ENCODE measurements at places on chromosomes 4 and X.

DNA sequence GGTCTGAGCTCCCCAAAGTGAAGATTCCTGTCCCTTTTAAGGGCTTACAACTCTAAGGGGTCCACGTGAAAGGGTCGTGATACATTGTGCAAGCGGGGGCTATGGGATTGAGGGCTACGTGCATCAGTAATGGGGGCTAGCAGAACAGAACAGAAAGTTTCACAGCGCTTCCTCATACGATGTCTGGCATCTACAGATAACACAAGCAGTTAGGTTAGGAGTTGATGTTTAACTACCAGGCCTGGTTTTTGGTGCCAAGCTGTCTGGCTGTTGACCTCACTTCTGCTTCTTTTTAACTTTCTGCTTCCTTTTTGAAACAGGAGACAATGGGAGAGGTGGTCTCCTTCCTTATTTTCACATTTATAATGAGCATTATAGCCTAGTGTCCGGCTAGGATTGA lies 368.6 kb upstream of the CXorf51A start:
- DNase-seq, result no peak

DNA sequence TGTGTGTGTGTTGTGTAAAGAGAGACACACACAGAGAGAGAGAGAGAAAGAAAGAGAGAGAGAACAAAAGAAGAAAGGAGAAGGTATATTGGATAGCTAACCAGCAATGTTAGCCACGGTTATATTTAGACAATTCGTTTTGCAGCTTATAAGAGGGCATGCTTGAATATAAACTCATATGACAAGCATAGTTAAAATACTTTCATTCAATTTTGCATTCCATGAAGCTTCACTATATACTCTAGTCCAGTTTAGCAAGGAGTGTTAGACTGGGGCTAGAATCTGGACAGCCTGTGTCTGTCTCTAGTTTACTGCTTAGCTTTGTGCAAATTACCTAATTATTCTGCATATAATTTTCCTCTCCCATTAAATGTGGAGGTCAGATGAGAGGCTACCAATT lies 525.9 kb upstream of the ZFP42 start:
- DNase-seq, result no peak

DNA sequence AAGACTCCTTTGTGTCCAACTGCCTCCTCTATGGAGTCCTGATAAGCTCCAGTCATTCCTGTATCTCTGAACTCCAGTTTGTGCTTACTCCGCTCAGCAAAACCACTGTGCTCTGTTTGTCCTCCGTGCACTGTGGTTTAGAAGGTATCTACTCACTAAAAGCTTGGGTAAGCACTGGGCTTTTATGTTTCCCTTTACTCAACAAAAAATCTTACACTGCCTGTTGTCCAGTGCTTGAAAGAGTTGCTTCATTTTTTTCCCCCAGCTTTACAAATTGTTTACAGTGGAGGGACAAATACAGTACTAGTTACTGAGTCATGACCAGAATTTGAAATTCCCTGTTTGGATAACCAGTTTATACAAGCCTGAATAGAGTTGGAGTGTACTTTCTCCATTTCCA lies 545.3 kb upstream of the FAT1 start:
- DNase-seq, result no peak

DNA sequence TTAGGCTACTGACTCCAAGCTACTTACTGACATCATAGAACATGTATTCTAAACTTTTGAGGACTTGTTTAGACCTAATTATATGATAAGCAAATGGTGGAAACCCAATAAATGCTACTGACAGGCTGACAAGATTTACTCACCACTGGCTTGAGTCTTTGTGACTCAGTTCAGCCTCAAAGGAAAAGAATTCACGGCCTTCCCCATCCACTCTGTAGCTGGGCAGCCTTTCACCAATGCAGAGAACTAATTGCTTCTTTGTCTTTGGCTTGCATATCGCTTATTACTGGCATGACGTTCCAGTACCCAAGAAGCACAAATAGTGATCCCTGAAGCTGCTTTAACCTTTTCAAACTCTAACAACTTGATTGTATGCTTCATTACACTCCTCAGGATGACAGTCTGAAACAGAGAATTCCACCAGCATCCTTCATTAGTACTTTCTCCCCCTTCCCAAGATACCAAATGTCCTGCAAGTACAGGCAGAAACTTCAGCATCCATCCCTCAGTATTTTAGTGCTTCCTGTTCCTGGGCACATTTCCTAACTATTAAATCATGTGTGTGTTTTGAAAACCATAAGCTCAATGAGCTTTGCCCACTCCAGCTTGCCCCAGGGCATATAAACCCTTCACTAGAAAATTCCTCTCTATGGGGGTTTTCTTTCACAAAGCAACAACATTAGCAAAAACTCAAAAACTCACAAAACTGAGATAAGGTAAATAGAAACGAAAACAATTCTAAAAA lies 298.1 kb upstream of the SLC7A11 start:
- no peak for DNase-seq

DNA sequence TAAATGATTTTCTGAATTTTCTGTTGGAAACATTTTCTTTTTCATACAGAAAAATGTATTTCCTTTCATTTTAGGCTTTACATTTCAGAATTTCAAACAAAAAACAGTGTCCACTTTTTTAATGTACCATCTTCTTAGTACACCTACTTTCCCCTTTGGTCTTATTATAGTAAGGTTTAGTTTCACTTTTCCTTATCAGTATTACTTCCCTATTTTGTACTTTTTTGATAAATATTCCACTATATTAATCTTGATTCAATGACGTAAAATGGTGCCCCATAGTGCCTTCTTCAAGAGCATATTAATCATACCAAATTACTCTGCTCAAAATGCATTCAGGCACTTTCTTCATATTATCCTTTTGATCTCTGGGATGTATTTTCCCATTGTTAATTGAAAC lies 52.5 kb downstream of the BANK1 start:
- DNase-seq, result no peak

- DNase-seq, result no peak
Observed at GRCh38 chr4:78766650-78767049, 9.5 kb upstream of the BMP2K start.

- no peak for DNase-seq
Observed at GRCh38 chrX:1477801-1478458, 25.2 kb upstream of the ASMTL start.

GRCh38 chr4:81353861-81354260 lies 117.8 kb downstream of the RASGEF1B start:
- DNase-seq, result no peak

DNA sequence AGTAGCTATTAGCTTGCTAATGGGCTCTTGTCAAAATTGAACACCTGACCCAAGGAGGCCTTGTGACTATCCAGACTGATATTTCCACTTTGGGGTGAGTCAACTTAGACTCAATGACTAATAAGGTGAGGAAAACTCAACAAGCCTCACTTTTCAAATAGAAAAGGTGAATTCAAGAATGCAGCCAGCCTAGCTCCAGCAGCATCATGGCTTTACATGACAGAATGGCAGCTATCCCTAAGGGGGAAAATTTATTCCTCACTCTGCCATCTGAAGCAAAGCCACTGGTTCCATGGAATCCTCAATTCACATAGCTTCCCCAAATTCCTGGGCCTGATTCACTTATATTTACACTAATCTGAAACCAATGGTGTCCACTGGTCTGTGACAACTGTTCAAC lies 29.1 kb upstream of the RAB9B start:
- no peak for DNase-seq

DNA sequence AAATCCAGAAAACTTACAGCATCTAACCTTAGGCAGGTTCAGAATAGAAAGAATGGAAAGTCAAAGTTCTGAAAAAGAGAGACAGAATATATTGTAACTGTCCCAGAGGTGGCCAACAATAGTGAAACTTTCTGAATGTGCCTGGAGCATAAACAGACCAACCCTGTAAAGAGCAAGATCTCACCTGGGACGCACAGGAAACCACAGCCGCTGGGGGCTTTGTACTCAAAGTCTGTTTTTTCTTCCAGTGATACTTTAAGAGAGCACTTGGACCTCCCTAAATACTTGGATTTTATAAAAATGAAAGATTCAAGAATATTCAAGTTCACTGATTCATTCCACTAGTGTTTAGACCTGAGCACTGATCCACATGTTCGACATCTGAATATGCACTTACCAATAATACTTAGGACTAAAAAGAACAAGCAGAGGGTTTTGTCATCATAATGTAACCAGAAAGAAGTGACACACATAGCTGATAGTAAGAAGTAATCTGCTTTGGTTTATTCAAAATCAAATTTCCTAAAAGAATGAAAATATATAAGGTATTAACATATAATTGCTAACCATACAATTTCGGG lies 35.3 kb downstream of the ARAP2 start:
- no peak for DNase-seq
